ENCODE measurements at places on chromosomes 4 and X. TPM values are rescaled to one million over a fixed set of nuclear protein-coding genes. Genes with fewer than 3 reads are reported as not detected.

CLDN34 gene
- not detected for total RNA-seq

RBM46 gene
- total RNA-seq: 0.69 TPM

F8A3 gene
- 1.4 TPM for total RNA-seq

DMP1 gene
- total RNA-seq: not detected

MND1 gene
- 9.5 TPM for total RNA-seq

TMEM31 gene
- total RNA-seq: not detected

APLN gene
- total RNA-seq: 4.4 TPM

TAF7L gene
- 0.46 TPM for total RNA-seq

HTRA3 gene
- 2.8 TPM for total RNA-seq

C1QTNF7 gene
- total RNA-seq: 0.69 TPM

PAGE2 gene
- total RNA-seq: not detected
